ENCODE measurements at places on chromosomes 12 and 14. TPM values are rescaled to one million over a fixed set of nuclear protein-coding genes. Genes with fewer than 3 reads are reported as not detected.

DNA sequence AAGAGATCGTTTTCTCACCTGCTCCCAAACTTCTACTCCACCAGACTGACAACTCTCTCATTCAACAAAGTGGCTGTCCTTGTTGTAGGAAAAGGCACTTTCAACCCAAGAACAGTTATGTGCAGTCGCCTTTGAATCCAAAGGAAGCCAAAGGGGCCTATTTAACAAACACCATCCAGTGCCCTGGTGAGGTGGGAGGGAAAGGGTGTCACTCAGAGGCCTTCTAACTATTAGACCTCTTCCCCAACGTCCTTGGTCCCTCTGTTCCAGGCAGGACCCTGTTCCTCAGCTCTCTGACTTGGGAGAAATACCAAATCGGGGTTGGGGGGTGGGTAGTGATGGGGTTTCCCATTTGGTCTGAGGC, 3.2 kb downstream of the SIX4 start:
- DNase-seq, result no peak

ADIPOR2 gene
- total RNA-seq, result 42.1 TPM

DNA sequence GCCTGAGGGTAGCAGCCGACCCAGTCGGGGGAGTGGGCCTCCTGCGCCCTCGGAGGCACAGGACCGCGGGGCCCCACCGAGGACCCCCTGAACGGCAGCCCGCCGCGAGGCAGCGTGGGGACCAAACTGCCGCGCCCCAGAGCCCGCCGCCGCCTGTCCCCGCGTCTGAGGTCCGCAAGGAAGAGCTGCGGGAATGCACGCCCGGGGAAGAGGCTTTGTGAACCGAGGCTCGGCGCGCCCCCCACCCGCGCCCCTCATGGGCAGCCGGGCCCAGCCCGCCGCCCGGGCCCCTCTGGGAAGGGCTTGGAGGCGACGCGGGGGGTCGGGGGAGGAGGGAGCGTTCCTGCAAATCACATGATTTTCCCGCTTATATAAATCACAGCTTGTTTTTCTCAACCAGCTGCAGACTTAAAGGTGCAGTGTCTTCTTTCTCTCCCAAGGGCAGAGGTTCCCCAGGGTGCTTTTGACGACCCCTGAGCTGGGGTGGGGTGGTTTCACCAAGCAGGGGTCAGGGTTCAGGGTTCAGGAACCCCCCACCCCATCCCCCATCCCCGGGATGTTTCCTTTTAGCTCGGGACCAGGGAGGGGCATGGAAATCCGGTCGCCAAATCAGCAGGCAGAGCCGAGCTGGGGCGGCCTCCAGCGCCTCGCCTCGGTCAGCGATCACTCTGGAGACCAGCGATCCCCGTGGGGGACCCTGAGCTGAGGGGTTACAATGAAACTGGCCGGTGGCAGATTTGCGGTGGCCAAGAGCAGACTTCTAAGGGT, 44.7 kb upstream of the ATP23 start:
- DNase-seq, result peak; percentile 62

LRRC10 gene
- total RNA-seq, result not detected

DNA sequence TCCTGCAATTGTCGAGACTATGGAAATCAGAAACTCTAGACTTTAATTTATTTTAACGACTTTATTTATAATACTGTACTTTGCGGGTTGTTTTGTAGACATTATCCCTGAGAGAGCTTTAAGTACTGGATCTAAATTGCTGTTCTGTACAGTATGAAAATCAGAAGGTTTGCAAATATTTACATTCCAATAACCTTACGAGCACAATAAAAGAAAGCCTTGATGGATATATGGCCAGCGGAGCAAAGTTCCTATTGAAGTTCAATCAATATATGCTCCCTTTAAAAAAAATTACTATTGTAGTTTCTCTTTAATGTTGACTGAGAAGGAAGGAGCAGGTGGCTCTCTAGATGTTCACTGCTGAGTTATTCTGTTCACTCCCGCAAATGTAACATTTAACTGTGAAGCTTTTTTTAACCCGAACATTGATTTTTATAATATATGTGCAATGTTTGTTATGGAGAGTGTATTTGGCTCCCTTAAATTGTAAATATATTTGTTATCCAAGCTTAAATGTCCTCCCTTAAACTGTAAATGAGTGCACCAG, 235.3 kb downstream of the PLCZ1 start:
- no peak for DNase-seq

- no peak for DNase-seq
Measured at GRCh38 chr12:129615001-129615400, 288.8 kb downstream of the TMEM132D start.

- DNase-seq, result no peak
Measured at GRCh38 chr14:74401504-74402241, 24.3 kb downstream of the SYNDIG1L start.

DNA sequence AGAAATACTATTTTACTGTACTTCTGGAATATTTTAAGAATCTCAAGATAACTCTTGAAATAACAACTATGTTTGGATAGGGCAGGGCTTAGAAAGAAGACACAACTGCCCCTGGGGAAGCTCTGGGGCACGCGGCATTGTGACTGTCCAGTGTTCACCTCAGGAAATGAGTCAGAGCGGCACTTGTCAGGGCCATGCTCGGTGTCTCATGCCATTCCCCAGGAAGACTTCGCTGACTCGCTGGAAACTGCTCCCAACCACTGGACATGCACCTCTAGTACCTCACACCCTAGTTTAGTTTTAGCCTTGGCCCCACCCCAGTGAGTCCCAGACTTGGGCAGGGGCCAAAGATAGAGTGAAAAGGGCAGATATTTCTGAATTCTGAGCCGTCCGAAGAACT, 192.0 kb downstream of the TTC7B start:
- peak; percentile 25 for DNase-seq

GRCh38 chr12:99418379-99418778, 229.2 kb upstream of the GARIN6 start:
- DNase-seq, result no peak

GRCh38 chr12:52280319-52280795, 5.9 kb downstream of the KRT86 start:
- DNase-seq, result peak; percentile 96

SIX6 gene
- total RNA-seq, result not detected

GRCh38 chr14:68359837-68360552, 432.9 kb downstream of the ZFP36L1 start:
- DNase-seq, result no peak

DNA sequence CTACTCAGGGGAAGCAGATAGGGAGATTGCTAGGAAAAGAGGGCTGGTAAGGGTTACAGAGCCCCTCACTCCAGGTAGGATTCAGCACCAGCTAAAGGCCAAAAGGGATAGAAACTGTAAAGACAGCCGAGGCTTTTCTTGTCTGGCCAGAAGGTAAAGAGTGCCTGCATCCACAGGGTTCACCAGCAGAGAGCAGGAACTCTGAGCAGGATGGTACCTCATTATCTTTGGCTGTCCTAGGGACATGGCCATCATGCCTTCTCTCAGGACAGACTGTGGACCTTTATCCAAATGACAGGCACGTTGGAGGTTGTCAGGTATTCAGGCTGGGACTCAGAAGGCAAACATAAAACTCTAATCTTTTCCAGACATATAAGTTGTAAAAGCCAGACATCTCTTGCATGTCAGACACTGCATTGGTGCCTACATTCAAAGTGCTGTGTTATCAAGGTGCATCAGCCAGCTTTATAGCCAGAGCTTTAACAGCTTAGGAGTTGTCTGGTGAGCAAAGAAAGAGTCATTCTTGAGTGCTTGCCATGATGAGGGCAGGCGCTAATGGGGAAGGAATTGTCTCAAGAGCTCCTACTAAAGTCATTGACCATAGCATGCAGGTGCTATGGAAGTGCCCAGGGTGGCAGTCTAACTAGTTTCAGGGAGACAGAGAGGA, 89.5 kb downstream of the PELI2 start:
- no peak for DNase-seq

GRCh38 chr14:87067591-87067990, 925.4 kb downstream of the GALC start:
- DNase-seq, result no peak

GRCh38 chr12:92745856-92746550, 43.2 kb downstream of the PLEKHG7 start:
- peak; percentile 82 for DNase-seq

- DNase-seq, result no peak
Measured at GRCh38 chr14:91843437-91843836, 23.9 kb downstream of the TC2N start.

CIPC gene
- total RNA-seq, result 13.6 TPM

GRCh38 chr14:64649383-64649998, 54.7 kb upstream of the PLEKHG3 start:
- no peak for DNase-seq

NRIP2 gene
- not detected for total RNA-seq

DNA sequence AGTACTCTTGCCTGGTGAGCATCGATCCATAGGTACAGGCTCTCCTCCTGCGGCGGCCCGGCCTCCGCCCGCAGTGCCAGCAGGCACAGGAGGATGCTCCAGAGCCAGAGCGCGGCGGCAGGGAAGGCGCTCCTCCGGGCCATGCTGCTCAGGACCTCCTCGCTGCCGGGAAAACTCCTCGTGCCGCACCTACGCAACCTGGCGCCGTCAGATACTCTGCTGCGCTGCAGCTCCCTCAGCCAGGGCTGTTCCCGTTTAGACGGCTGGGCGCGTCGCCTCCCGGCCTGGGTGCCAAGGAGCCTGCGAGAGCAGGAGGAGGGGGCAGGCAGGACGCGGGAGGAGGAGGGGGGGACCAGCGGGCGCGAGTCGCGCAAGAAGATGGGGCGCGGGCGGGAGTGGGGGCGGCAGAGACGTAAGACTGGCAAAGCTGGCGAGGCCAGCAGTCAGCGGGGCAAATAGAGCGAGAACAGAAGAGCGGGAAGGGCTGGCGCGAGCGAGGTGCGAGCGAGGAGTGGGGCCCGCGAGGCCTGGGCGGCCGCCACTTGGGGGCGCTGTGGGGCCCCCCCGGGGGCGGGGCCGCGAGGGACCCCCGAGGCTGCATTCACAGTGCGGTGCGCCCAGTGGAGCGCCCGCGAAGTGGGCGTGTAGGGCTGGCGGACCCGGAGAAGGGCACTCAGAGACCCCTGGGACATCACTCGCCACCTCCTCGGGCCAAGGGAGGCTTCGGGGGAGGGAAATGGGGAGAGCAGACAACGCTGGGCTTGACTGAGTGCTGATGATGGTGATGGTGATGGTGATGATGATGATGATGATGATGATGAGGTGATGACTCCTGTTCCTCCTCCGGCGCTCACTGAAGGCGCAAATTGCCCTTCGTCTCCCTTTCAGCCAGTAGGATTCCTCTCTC, at the start of gene WIF1:
WIF1 (minus strand) TSS at position 257 of the 907 bp plus-strand sequence; CDS start at position 143, 114 bp downstream.
- DNase-seq, result no peak

- no peak for DNase-seq
Measured at GRCh38 chr14:81285245-81285644, 64.5 kb upstream of the GTF2A1 start.

DNA sequence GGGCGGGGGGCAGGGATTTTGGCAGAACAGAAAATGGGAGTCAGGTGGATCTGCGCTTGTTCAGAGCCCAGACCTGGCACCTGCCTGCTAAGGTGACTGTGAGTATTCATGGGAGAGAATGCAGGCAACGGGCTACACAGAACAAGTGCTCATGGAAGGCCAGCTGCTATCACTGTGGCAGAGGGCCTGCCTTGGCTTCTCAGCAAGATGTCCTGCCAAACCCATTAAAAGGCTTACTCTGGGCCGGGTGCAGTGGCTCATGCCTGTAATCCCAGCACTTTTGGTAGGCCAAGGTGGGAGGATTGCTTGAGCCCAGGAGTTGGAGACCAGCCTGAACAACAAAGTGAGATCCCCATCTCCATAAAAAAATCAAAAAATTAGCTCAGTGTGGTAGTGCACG, 21.0 kb downstream of the DIO3 start:
- no peak for DNase-seq

DNA sequence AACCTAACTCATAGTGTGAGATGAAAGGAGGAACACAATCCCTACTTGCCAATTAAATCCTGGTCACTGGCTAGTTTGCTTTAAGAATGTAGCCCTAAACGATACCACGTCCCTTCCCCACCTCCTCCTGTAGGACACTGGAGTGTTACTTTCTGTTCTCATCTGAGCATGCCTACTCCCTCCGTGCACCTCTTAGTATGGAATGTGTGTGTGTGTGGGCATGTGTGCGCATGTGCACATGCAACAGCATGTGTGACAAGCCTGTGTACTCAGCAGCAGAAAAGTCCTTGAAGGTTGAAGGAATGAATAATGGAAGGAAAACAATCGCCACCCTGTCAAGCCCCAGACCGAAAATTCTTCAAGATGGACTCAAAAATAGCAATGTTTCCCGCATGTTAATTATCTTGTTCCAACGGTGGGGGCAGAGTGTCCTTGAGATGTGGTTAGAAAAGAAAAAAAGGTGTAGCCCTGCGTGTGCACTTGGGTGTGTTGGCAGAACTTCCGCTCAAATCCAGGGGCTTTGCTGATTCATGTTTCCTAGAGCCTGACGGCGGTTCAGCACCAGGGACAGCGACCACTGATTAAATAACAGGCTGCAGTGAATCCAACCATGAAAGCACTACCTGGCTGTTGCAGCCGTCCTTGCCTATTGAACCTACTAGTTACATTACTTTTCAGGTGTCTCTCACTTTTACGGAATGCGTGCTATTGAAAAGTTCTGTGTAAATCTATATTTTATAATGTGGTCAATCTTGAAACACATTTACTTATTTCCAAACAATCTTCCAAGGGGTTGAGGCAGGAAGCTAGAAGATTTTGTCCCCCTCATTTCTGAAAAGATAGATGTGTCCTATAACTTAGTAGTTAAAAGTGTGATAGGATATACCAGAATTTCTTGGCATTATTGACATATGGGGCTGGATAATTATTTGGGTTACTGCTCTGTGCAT, 79.8 kb downstream of the SRRM4 start:
- DNase-seq, result peak; percentile 6

GRCh38 chr14:74906925-74907521, 16.0 kb downstream of the RPS6KL1 start:
- DNase-seq, result no peak

- no peak for DNase-seq
Measured at GRCh38 chr12:121947981-121948380, 29.6 kb downstream of the CFAP251 start.

SOAT2 gene
- 0.06 TPM for total RNA-seq

- DNase-seq, result no peak
Measured at GRCh38 chr12:66319266-66319954, 17.1 kb downstream of the HELB start.

DNA sequence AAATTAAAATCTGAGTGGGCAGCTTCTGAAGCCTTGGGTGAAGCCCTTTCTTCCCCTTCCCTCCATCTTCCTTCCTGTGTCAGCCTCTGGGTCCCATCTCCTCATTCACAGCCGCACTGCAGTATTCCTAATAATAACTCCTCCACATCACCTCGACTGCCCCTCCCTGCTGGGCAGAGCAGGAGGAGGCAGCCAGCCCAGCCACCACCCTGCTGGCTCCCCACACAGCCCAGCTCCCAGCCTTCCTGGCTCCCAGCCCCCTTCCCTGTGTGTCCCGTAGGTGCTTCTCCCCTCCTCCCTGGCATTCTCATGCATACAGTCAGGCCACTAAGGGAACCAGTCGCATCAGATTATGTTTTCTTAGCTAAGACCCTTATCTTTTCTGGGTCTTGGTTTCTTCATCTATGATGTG, 3.7 kb downstream of the IFFO1 start:
- DNase-seq, result peak; percentile 53

GRCh38 chr14:42929806-42930480, 1323.3 kb downstream of the LRFN5 start:
- DNase-seq, result no peak

ZDHHC22 gene
- total RNA-seq, result not detected
